Breast epithelium (tissue), 4 donors: ENCODE measurements at places on chromosomes 1 and 21. TPM values are rescaled to one million over a fixed set of nuclear protein-coding genes. Genes with fewer than 3 reads are reported as not detected.

SRP9 gene
- total RNA-seq, result 205 TPM

SLC45A1 gene
- total RNA-seq, result 0.73 TPM

TMEM50A gene
- 97.0 TPM for total RNA-seq

GJA4 gene
- 39.3 TPM for total RNA-seq

GBP5 gene
- 2.6 TPM for total RNA-seq

ZNF683 gene
- 0.59 TPM for total RNA-seq

GRCh38 chr21:45050345-45050796, 24.0 kb upstream of the ADARB1 start:
- DNase-seq, result no peak

- no peak for DNase-seq
Measured at GRCh38 chr21:46203203-46203600, 18.9 kb upstream of the SPATC1L start.

GRCh38 chr1:83115785-83116184, 883.1 kb downstream of the TTLL7 start:
- no peak for DNase-seq

GRCh38 chr1:31467005-31467674, 54.1 kb downstream of the SERINC2 start:
- DNase-seq, result no peak

DNA sequence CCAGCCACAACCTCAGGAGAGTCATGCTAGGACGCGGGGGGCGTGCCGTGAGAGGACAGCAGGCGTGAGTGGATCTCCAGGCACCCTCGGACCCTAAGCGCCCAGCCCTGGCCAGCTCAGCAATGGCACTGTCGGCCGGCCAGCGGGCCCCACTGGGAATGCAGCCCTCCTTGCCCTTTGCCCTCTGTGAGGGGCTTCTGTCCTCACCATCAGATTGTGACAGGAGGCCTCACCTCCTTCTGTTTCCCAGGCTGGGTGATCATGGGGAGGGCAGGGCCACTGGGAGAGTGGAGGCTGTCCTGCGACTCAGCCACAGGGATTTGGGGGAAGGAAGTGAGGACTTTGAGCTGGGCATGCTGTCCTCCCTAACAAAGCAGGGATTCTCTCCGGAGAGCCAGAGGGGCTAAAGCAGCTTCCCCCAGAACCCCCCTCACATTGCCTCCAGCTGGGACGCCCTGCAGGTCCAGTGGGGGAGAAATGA, 6.6 kb upstream of the LRRC3 start:
- DNase-seq, result no peak

GRCh38 chr1:151485685-151486255, 25.4 kb upstream of the CGN start:
- DNase-seq, result no peak

DNA sequence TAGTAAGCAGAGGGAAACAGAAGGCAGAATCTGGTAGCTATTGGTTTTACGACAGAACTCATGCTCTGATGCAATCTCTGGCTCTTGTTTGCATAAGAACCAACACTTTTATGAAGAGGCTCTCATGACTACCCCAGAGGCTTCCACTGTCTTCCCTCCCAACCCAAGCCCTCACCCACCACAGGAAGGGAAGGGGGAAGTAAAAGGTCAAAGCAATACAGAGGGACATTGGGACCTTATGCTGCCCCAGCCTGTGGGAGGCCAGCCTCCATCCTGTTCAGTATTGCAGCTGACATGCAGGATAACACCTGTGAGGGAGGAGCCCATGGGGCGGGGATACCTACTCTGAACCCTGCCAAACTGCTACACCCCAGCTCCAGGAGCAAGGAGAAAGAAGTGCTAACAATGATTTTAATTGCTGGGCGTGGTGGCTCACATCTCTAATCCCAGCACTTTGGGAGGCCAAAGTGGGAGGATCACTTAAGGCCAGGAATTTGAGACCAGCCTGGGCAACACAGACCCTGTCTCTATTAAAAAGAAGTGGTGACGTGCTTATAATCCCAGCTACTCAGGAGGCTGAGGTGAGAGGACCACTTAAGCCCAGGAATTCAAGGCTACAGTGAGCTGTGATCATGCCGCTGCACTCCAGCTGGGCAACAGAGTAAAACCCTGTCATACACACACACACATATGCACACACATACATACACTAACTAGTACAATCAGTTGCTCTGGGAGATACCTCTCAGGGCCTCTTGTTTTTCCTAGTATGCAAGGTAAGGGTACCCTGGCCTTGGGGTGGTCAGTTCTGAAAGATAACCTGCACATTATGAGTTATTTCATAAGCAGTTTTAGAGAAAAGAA, 9.5 kb downstream of the MR1 start:
- DNase-seq, result no peak

- DNase-seq, result peak; percentile 75
Measured at GRCh38 chr1:150970808-150971582, 3.6 kb downstream of the CERS2 start.

GRCh38 chr1:184775329-184775728, 20.7 kb upstream of the EDEM3 start:
- DNase-seq, result no peak

DNA sequence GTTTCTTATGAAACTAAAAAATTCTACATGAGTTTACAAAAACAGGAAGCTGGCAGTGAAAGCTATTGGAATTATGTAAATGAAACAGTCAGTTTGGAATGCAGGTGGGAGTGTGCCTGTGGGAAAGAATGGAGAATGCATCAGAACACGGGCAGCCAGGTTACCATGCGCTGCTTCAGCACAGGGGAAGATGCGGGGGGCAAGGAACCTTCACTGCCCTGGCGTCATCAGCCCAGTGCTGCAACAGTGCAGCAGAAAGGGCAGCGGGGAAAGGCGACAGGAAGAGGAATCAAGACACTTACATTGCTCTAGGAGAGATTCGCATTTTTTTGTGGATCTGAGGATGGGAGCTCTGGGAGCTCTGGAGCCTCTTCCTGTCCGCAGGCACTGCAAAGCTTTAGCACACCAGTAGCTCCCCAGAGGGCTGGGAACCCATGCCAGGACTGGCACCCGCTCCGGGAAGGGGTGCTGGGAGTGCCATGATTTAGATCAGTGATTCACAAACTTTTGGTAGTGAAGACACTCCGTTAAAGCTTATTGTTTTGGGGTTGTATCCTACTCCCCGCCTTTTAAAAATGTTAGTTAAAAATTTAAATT, 64.1 kb upstream of the WDR26 start:
- peak; percentile 67 for DNase-seq
